GM23248 (cell line): ENCODE measurements at places on chromosomes 16 and 17. TPM values are rescaled to one million over a fixed set of nuclear protein-coding genes. Genes with fewer than 3 reads are reported as not detected.

- DNase-seq = peak; percentile 33
- H3K4me3 ChIP-seq = peak overlapping the region; percentile 72
- H3K27ac ChIP-seq = peak overlapping the region; percentile 72
- H3K27me3 ChIP-seq = no peaks in the 10 kb centered on the region
- no peaks in the 10 kb centered on the region for H3K36me3 ChIP-seq
- 0 out of 2 replicates have a peak, but pooled peaks cover 6% of the 10 kb centered on the region for H3K4me1 ChIP-seq
These were observed 39.6 kb downstream of the WSB1 start for GRCh38 chr17:27333410-27333980.

DNA sequence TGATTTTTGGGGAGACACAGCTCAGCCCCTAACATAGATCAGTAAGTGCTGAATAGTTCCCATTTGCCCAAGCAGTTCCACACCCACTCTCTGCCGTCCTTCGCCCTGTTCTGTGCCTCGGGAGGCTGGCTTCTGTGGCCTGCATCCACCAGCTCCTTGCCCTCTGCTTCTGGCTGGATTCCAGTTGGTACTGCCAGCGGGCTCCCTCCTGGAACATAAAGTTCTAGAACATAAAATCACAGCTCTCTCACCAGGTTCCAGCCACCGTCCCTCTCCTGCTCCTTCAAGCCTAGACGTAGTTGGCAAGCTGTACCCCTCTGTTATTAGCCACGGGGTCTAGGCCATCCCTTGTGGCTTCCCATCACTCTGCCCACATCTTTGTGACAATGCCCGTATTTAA lies 3.9 kb upstream of the MRPS23 start:
- no peaks in the 10 kb centered on the region for H3K36me3 ChIP-seq
- peaks cover 12% of the 10 kb centered on the region for H3K4me1 ChIP-seq
- H3K27ac ChIP-seq = no peak overlapping the region
- H3K27me3 ChIP-seq = no peaks in the 10 kb centered on the region
- H3K4me3 ChIP-seq = no peak overlapping the region
- no peak for DNase-seq

GRCh38 chr17:73657473-73658116 lies 13.3 kb upstream of the SDK2 start:
- DNase-seq = peak; percentile 58

DNA sequence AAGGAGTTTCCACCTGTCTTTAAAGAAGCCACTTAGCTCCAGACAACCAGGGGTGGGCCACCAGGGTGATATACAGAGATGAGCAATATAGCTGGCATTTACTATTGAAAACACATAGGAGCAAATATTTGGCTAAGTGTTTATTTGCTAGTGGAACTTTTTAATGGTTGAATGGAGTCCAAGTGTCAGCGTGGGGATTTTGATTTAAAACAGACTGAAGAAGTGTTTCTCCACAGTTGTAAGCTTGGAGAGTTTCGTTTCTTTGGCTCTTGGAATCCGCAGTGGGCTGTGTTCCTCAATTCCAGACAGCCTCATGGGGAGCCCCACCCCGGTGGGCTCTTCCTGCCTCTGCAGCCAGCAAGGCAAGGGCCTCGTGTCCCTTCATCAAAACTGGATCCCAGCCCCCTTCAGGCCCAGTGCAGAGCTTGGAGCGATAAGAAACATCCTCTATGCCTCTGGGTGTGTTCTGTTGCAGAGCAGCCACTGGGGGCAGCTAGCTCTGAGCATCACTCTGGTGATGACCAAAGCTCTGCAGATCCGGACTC lies 36.1 kb downstream of the NOG start:
- no peaks in the 10 kb centered on the region for H3K4me1 ChIP-seq
- peak; percentile 59 for DNase-seq
- no peak overlapping the region for H3K4me3 ChIP-seq
- no peak overlapping the region for H3K27ac ChIP-seq

DNA sequence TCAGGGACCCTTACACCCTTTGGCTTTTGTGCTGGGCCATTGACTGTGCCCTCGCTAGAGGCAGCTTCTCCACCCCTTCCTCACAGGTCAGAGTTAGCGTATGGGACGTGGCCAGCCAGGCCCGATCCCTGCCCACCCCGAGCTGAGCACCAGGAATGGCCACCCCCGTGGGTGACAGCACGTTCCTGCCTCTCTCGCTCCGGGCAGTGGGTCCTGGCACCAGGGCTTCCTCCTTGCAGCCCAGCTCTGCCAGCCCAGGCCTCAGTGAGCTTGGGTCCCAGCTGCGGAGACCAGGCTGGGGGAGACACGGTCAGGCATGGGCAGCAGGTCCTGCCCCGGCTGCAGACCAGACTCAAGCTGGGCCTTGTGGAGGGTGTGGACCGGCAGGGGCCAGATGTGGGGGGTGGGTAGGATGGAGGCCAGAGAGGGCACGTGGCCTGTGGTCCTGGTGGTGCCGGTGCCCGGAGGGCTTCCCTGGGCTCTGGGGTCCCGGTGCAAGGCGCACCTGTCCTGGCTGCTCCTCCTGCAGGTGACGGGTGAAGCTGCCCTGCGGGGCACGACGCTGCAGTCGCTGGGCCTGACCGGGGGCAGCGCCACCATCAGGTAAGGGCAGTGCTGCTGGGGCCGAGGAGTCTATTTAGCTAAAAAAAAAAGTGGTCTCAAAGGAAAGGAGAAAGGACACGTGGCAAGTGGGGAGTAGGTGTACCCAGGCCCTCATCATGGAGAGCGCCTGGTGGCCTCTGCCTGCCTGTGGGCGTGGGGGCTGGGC lies 18.2 kb downstream of the ASPSCR1 start:
- DNase-seq = no peak
- H3K4me1 ChIP-seq = peaks cover 11% of the 10 kb centered on the region
- H3K27me3 ChIP-seq = no peaks in the 10 kb centered on the region
- H3K4me3 ChIP-seq = no peak overlapping the region
- H3K36me3 ChIP-seq = no peaks in the 10 kb centered on the region

SYNRG gene
- 5.6 TPM in 2 replicates for total RNA-seq

GRCh38 chr16:53849585-53849984 lies 145.6 kb downstream of the FTO start:
- H3K27ac ChIP-seq = no peak overlapping the region
- no peak overlapping the region for H3K4me3 ChIP-seq
- H3K27me3 ChIP-seq = no peaks in the 10 kb centered on the region
- H3K36me3 ChIP-seq = 0 out of 2 replicates have a peak, but pooled peaks cover 5% of the 10 kb centered on the region
- H3K4me1 ChIP-seq = no peaks in the 10 kb centered on the region

MYH2 gene
- total RNA-seq = 0.65 and 1.5 TPM in 2 replicates

DNA sequence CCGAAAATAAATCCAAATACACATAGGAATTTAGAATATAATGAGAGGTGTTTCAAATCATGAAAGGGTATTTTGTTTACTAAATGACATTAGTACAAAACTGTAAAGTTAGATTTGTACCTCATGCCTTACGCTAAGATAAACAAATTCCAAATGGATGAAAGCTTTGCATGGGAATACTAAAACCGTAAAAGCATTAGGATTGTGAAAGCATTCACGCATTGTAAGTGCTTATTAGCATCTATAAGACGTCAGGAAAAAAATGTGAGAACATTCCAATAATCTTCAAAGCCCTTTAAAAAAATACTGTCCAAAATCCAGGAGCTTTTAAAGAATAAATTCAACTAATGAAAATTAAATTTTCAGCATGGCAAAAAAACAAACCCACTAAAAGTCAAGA lies 24.8 kb upstream of the ALOX15 start:
- H3K36me3 ChIP-seq = no peaks in the 10 kb centered on the region
- H3K4me1 ChIP-seq = no peaks in the 10 kb centered on the region
- DNase-seq = no peak
- no peak overlapping the region for H3K27ac ChIP-seq

DNA sequence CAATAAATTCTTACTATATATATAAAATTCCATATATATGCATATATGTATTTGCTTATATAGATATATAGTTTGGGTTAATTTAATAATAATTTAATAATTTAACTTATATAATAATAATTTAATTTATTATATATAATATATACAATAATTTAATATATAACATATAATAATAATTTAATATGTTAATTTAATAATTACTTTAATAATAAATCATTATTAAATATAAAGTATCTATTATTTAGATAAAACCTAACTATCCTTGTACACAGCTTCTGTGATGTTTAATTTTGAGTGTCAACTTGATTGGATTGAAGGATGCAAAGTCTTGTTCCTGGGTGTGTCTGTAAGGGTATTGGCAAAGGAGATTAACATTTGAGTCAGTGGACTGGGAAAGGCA lies 40.6 kb upstream of the CDH13 start:
- no peaks in the 10 kb centered on the region for H3K27me3 ChIP-seq
- peaks cover 13% of the 10 kb centered on the region for H3K4me1 ChIP-seq
- DNase-seq = no peak
- no peaks in the 10 kb centered on the region for H3K36me3 ChIP-seq

- peaks cover 23% of the 10 kb centered on the region; the same call in 1 of the 2 replicates for H3K27me3 ChIP-seq
- H3K27ac ChIP-seq = no peak overlapping the region
- DNase-seq = no peak
- no peak overlapping the region for H3K4me3 ChIP-seq
- no peaks in the 10 kb centered on the region for H3K4me1 ChIP-seq
These were observed 21.8 kb upstream of the LRRC37A3 start for GRCh38 chr17:64941045-64941444.

DNA sequence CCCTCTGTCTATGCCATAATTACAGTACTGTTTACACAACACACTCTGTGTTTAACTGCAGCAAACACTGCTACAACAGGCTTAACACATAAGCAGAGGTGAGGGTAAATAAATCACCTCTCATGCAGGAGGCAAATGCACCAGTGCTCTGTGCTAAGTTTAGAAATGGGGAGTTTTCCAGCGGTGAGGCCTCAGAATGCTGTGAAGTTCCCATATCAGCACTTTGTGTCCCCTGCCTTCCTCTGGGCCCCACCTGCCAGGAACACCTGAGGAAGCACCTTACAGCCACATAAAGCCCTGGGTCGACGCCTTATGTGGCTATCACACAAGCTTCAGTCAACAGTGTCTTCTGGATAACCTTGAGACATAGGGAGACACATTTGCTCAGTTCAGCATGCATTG lies 304.5 kb downstream of the HAPSTR1 start:
- no peaks in the 10 kb centered on the region for H3K27me3 ChIP-seq
- H3K4me1 ChIP-seq = no peaks in the 10 kb centered on the region
- H3K27ac ChIP-seq = no peak overlapping the region
- no peak overlapping the region for H3K4me3 ChIP-seq
- no peak for DNase-seq

DNA sequence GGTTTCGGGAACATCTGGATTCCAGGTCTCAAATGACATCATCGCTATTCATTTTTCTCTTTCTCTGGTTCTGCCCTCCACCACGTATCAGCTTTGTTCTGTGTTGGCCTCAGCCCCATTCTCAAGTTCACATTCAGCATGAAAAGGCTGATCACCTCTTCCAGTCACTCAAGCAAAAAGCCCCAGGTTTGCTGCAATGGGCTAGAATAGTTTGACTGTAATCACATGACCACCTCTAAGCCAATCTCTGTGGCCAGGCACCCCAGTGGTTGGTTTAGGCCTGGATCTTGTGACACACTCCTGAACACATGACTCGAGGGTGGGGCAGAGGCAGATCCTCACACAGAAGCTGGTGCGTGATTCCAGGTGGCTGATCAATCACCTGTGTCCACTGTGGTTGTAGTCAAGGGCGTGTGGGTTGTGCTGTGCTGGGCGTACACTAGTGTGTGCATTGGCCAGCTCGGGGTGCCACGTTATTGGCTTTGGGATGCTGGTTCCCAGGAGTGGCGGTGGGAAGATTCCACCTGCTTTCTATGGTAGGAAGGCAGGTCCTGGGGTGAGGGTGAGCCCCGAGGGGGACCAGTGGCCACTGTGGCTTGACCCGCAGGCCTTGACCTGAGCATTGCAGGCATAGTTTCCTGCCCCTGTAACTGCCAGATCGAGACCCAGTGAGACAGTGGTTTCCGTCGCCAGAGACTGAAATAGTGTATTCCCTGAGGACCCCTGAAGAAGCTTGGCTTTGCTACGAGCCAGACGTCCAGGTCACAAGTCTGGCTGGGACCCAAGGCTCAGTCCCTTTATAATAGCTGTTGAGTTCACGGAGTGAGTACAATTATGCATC lies 12.0 kb downstream of the EEF2K start:
- H3K4me3 ChIP-seq = no peak overlapping the region
- no peaks in the 10 kb centered on the region for H3K36me3 ChIP-seq
- no peak for DNase-seq
- H3K4me1 ChIP-seq = no peaks in the 10 kb centered on the region
- H3K27me3 ChIP-seq = no peaks in the 10 kb centered on the region

GRCh38 chr17:63772801-63773271 lies 561 bp downstream of the CCDC47 start:
- H3K4me1 ChIP-seq = peaks cover 33% of the 10 kb centered on the region
- DNase-seq = peak; percentile 49
- peak overlapping the region; percentile 98 for H3K27ac ChIP-seq
- no peaks in the 10 kb centered on the region for H3K27me3 ChIP-seq
- peak overlapping the region; percentile 90 for H3K4me3 ChIP-seq

DNA sequence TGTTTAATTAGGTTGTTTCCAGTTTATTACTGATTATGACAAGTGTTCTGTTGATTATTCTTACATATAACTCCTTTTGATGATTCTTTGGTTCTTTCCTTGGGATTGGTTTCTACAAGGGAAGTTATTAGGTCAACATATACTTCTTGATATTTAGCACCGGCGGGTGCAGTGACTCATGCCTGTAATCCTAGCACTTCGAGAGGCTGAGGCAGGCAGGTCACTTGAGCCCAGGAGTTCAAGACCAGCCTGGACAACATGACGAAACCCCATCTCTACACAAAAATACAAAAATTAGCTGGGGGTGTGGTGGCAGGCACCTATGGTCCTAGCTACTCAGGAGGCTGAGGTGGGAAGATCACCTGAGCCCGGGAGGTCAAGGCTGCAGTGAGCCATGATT lies 120.2 kb upstream of the HAS3 start:
- H3K4me1 ChIP-seq = peaks cover 8% of the 10 kb centered on the region; the same call in 1 of the 2 replicates
- no peak for DNase-seq
- H3K27me3 ChIP-seq = no peaks in the 10 kb centered on the region

INCA1 gene
- total RNA-seq = 0.32 and 1.0 TPM in 2 replicates

ABCC11 gene
- total RNA-seq = 0.76 TPM in 1 of 2 replicates, not detected in the other
